DMS 273 treated with DMSO at 0.1 percent for 48 hours (cell line): ENCODE measurements at places on chromosomes 12 and 14.

DNA sequence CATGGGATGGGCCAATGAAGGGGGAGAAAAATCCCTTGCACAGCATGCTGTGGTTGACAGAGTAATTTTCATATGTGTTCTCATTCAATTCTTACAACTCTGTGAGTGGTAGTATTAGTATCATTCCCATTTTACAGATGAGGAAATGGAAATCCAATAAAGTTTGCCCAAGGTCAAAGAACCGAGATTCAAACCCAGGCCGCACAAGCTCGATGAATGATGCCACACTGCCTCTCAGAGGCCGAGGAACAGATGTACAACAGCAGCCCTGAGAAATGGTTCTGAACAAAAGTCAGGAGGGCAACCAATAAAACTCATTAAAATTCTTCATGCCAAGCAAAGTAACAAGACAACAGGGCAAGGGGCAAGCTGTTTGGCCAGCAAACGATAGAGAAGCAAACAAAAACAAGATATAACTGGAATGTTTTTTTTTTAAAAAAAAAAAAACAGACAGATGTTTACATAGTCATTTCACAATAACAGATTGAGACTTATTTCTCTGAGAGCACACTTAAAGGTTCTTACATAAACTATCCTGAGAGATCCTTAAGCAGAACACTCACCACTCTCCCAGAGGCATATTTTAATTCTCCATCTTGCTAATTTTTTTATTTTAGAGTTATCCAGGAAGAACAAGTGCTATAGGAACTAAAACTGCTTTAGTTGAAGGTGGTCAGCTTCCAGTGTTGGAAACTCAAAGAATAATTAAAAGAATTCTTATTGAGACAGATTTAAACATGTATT lies 85.8 kb downstream of the EXOC5 start:
- no peak for DNase-seq

- DNase-seq: no peak
Measured at GRCh38 chr12:43104494-43104893, 447.5 kb downstream of the ADAMTS20 start.

GRCh38 chr14:100410056-100410565 lies 87.0 kb downstream of the SLC25A47 start:
- DNase-seq: no peak

DNA sequence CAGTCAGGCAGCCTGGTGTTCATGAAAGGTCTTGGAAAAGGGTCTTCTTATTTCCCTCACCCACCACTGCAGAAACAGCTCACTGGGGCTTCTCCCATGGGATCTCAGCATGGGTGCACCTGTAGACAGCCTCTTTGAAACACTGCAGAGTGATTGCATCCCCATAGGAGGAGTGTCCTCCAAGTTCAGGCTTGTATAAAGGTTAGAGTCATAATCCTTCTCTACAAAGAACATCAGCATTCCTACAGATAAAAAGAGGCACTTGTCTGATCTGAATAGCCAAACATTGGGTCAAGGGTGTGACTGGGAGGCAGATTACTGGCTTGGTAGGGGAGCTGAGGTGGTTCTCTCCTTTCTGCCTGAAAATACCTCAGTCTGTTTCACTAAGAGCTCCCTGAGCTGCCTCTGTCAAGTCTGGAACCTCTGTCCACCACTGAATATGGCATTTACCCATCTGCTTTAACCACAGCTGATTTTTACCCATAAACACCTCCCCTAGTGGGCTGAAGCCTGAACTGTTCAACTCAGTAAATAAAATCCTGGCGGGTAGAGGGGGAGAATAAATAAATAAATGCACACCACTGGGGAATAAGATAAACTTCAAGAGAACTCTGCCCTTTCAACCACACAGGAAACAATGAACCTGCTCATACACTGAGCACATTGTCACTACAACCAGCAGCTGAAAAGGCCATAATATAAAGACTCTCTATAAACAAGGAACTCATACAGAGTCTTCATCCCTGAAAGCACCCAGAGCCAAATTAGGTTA lies 120.7 kb upstream of the SCAF11 start:
- DNase-seq: no peak

DNA sequence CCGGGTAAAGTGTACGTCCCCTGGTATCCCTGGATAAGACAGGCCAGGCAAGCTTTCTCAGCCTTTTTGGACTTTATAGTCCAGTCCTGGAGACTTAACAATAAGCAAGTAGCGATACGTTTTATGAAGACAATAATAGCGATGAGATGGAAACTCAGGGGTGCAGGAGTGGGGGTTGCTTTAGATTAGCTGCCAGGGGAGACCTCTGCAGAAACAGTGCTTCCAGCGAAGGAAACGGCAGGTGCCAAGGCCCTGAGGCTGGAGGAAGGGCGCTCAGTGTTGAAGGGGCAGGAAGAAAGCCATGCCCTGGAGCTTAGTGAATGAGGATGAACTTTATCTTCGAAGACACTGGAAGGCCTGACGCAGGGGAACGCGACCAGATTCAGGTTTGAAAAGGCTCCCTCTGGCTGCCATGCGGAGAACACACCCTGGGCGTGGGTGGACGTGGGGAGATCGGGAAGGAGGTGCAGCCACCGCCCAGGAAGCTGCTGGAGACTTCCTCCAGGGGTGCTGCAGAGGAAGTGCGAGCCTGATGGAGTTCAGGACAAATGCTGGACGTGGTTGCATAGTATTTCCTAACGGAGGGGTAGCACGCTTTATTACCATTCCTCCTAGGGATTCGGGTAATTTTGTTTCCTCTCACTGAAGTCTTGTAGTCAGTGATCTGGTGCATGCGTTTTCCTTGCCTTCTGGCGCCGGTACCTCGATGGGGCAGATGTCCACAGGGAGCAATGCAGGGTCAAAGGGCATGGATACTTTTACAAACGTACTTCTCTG lies 26.1 kb upstream of the UBC start:
- DNase-seq: no peak

- no peak for DNase-seq
Measured at GRCh38 chr14:99803803-99804202, 10.6 kb downstream of the EML1 start.

- DNase-seq: no peak
Measured at GRCh38 chr12:54036620-54037359, 3.9 kb downstream of the HOXC5 start.

DNA sequence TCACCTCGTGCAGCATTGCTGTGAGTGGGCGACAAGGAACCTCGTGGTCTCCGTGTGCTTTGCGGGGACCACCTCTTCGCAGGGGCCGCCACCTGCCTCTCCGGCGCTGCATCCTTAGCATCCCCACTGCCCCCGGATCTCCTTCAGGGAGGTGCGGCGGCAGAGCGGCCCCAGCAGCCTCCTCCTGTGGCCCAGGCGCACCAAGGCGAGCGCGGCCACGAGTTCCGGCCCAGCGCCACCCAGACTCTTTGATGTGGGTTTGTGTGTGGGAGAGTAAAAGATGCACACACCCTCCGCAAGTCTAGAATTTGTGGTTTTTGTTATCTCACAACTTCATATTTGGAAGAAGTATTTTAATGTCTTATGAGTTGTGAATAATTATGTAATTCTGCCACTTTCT lies 118.8 kb upstream of the DIO3 start:
- no peak for DNase-seq

DNA sequence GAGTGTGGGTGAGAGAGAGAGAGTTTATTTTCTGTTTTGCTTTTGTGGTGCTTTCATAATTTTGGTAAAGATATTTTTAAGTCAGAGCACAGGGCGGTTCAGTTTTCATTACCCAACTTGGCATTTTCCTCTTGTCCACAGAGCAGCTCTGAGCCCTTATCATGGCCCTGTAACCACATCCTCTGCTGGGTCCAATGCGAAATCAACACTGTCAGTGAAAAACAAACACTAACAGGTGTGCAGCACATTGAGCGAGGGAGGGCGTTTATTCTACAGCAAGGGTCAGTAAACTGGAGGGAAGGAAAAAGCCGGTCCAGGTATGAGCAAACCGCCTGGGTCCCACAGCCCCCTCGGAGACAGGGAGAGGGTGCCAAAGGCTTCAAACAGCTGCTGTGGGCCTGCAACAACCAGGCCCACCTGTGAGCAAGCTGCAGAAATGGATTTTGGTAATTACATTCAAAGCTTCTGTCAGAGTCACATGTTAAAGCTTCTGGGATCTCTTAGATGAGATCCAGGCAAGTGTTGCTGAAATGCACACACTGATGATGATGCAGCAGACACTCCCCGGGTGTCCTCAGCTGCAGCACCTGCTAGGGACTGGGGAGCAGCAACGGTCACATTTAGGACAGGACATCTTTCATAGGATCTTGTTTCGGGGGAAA lies 132.7 kb upstream of the DYRK2 start:
- no peak for DNase-seq

DNA sequence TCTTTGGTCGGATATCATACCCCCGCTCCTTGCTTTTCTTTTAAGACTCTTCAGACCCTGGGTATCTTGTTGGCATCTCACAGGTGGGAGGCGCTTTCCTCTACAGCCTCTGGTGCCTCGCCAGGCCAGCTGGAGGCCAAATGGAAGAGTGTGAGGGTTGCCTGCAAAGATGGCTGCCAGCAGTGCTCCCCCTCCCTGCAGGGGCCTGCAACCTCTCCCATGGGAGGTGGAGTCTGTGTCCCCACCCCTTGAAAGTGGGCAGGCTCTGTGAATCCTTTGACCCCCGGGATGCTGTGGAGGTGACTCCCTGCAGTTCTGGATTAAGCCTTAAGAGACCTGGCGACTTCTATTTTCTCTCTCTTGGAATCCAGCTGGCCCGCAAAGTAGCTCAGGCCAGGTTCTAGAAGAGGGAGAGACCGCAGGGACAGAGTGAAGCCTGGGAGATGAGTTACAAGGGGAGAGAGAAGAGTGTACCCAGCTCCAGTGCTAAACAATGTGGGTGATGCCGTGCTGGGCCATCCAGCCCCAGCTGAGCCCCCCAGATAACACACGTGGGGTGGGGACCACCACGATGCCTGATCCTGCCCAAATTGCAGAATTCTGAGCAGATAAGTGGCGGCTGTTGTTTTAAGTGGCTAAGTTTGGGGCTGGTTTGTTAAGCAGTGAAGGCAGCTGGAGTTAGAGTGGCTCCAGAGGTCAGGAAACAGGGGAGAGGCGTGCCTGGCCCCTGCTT lies 37.9 kb upstream of the NCOR2 start:
- DNase-seq: no peak

GRCh38 chr12:9793779-9794395 lies 33.2 kb upstream of the CD69 start:
- DNase-seq: no peak

- DNase-seq: no peak
Measured at GRCh38 chr12:68137335-68137830, 22.2 kb downstream of the IFNG start.

DNA sequence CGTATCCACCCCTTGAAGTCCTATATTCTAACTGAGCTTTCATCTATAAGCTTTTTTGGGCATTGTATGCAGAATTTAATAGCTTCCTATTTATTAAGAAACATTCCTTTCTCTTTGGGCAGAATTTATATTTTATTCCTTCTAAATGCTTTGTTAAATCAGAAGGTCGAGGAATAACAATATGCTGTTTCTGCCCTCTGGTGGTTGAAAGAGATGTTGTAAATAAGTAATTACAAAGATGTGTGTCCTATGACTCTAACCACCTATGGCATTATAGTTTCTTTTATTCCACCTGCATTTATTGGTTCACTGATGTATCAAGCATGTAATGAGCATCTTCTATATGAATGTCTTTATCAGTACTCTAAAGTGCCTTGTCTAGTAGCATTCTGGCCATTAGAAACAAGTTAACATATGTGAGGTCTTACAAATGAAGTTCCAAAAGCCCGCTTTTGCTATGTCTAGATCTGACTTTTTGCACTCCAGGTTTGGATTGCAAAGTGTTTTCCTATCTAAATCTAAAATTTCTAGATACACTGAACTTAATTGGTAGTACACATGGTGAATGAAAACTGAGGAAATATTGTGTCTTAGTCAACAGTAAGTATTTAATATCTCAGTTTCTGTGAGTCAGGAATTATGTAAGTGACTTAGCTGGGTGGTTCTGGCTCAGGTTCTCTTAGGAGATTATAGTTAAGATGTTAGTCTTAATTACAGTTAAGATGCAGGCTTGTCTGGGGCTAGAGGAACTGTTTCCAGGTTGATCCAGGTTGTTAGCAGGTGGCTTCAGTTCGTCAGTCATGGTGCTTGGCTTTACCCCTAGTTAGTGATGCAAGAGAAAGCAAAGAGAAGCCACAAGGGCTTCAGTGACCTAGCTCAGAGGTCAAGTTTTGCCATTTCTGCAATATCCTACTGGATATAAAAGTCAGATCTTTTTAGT lies 57.5 kb downstream of the PLEKHA5 start:
- no peak for DNase-seq

GRCh38 chr12:47766502-47767215 lies 6.4 kb upstream of the SLC48A1 start:
- DNase-seq: no peak

GRCh38 chr14:99648027-99648784 lies 3.3 kb downstream of the HHIPL1 start:
- DNase-seq: no peak

DNA sequence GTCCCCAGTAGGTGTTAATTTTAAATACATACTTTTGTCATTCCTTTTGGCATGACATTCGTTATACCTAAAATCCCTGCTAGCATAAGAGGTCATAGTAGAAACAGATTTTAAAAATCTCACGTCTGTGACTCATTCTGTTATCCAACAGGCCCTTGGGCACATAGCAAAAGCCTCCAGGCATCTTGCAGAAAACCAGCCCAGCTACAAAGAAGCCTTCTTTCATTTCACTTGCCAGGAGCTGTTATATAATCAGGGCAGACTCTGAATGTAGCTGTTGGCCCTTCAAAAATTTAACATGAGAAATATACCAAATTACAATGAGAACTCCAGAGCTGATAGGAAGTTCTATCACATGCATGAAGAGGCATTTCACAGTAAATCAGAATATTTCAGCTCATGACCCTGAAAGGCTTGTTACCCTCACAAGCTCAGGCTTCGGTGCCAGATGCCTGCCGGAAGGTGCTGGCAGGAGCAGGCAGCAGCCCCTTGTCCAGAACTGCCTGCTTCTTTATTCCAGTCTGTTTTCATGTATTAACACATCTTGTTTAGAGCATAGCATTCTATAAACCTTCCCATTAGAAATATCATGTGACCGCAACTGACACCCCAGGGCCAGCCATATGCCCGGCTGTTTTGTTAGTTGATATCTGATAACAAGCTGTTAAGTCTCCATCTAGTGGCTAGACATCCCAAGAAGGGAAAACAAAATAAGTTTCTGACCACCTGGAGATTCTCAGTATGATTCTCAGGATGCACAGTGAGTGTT lies 17.8 kb downstream of the E2F7 start:
- peak; percentile 73 for DNase-seq

GRCh38 chr14:41634286-41634685 lies 27.6 kb downstream of the LRFN5 start:
- DNase-seq: no peak
